Heart left ventricle (tissue), 16 donors: ENCODE measurements at places on chromosomes 2 and 18.
A peak's percentile ranks its signal among the peaks of the same experiment; 100 is the strongest.

GRCh38 chr2:98601532-98602132 lies 6.7 kb downstream of the COA5 start:
- H3K27me3 ChIP-seq: no peaks in the 10 kb centered on the region
- DNase-seq: no peak
- H3K27ac ChIP-seq: no peak overlapping the region
- peaks cover 18% of the 10 kb centered on the region for H3K4me1 ChIP-seq
- H3K36me3 ChIP-seq: no peaks in the 10 kb centered on the region

DNA sequence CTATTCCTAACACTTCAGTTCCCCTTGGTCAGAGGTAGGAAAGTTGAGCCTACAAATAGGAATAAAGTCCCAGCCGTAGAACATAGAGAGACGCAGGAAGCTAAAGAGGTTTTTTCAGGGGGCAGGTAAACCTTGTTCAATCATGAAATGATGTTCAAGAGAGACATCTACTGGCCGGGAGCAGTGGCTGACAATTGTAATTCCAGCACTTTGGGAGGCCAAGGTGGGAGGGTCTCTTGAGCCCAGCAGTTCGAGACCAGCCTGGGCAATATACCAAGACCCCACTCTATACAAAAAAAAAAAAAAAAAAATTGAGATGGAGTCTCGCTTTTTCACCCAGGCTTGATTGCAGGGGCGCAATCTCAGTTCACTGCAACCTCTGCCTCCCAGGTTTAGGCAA lies 66.7 kb upstream of the DNAJC10 start:
- no peak overlapping the region for H3K27ac ChIP-seq
- no peaks in the 10 kb centered on the region for H3K27me3 ChIP-seq
- DNase-seq: no peak
- H3K4me1 ChIP-seq: no peaks in the 10 kb centered on the region
- no peak overlapping the region for H3K4me3 ChIP-seq

DNA sequence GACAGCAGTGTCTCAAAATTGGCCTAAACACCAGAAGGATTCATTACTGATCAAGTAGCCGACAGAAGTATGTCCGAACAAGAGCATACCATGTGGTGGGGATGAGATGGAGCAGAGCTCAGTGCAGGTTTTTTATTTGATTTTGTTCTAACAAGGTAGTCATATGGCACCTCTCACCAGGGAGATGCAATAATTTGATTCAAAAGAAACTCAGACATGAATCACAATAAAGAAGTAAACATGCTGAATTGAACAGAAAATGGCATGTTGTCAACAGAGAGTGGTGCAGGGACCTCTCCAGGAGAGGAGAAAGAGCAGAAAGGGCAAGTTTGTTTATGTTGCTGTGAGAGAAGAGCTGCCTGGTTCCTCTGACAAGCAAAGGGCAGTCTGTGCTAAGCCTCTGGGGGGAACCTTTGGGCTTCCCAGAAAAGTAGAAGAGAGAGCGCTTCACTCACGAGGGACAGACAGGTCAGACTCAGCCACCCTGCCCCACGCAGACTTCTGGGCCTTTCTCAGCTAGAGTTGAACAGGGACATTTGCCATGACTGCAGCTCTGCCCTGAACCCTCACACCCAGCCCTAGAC lies 351.3 kb upstream of the RAB12 start:
- H3K27ac ChIP-seq: no peak overlapping the region
- no peak for DNase-seq
- peaks cover 24% of the 10 kb centered on the region for H3K4me1 ChIP-seq
- no peaks in the 10 kb centered on the region for H3K27me3 ChIP-seq
- no peak overlapping the region for H3K4me3 ChIP-seq

DNA sequence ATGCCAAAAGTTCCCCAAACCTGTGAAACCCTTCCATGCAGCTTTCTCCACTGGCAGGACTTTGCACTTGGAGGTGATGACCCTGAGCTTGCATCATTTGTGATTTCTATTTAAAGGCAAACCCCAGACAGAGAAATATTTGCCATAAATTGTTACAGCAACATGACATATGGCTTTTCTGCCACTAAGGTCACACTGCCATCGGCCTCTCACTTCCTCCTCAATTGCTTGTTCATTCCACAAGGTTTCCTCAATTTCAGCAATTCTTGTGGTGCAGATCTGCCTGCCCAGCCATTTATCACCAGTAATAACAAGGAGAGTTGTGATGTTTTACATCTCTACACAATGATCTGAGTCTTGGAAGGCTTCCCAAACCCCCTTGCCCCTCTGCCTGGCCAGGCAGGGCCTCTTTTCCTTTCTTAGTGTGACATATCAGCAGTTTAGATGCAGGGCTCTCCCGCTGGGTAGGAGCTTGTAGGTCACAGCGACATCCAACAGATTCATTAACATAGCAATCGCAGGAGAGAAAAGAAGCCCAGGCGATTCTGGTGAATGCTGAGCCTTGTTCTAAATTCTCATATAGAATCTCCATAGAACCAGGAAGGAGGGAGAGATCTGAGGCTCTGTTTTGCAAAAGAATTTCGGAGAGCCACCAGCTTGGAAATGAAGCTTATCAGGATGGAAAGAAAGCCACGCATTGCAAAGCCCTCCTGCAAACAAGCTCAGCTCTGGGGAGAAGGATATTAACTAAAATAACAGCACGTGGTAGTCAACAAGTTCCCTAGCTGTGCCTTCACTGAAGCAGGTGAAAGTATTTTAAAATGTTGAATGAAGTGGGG lies 46.7 kb upstream of the ITGA6 start:
- H3K4me3 ChIP-seq: no peak overlapping the region
- peaks cover 20% of the 10 kb centered on the region for H3K4me1 ChIP-seq
- no peaks in the 10 kb centered on the region for H3K36me3 ChIP-seq
- no peaks in the 10 kb centered on the region for H3K27me3 ChIP-seq
- DNase-seq: no peak

DNA sequence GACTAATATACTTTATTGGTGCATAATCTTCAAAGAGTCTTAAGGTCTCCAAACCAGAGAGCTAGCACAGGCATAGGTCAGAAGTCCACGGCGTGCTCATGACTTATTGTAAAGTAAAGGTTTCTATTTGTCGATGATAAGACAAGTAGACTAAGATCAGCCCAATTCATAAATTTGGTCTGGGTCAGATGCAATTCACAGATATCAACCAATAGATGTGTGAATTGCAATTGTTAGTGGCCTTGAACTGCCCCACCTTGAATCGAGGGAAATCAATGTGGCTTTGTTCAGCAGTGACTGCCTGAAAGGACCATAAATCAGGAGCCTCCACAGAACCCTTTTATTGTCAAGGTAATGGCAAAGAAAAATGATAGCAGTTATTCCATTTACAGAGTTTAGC lies 39.1 kb upstream of the CPS1 start:
- no peak overlapping the region for H3K27ac ChIP-seq
- no peak for DNase-seq
- no peaks in the 10 kb centered on the region for H3K27me3 ChIP-seq

GRCh38 chr18:77071711-77072292 lies 60.8 kb downstream of the MBP start:
- peak; percentile 60 for DNase-seq
- H3K36me3 ChIP-seq: no peaks in the 10 kb centered on the region
- H3K4me1 ChIP-seq: peaks cover 62% of the 10 kb centered on the region
- H3K27ac ChIP-seq: peak overlapping the region; percentile 78
